ENCODE measurements at places on chromosomes 7 and 10.

DNA sequence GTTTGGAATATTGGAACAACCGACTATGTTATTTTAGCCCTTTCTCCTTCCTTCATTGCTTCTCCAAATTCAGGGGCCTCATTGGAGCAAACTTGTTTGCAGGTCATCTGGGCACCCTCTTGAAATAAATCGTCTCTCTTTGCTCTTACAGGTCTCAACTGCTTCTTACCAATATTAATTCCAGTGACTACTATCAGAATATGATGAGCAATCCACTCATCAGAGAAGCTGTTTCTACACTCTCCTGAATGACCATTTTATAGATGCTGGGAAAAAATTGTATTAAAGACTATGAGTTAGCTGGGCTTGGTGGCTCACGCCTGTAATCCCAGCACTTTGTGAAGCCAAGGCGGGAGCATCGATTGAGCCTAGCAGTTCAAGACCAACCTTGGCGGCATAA lies 12.5 kb upstream of the HNRNPF start:
- no peak for DNase-seq

GRCh38 chr7:1703871-1704810 lies 34.1 kb downstream of the ELFN1 start:
- no peak for DNase-seq

GRCh38 chr10:72218726-72219125 lies 2.6 kb upstream of the ASCC1 start:
- DNase-seq, result no peak

- DNase-seq, result no peak
These were observed 48.1 kb downstream of the CDC123 start for GRCh38 chr10:12243864-12244620.

- DNase-seq, result no peak
These were observed 180.6 kb downstream of the CYP26A1 start for GRCh38 chr10:93254180-93254853.

DNA sequence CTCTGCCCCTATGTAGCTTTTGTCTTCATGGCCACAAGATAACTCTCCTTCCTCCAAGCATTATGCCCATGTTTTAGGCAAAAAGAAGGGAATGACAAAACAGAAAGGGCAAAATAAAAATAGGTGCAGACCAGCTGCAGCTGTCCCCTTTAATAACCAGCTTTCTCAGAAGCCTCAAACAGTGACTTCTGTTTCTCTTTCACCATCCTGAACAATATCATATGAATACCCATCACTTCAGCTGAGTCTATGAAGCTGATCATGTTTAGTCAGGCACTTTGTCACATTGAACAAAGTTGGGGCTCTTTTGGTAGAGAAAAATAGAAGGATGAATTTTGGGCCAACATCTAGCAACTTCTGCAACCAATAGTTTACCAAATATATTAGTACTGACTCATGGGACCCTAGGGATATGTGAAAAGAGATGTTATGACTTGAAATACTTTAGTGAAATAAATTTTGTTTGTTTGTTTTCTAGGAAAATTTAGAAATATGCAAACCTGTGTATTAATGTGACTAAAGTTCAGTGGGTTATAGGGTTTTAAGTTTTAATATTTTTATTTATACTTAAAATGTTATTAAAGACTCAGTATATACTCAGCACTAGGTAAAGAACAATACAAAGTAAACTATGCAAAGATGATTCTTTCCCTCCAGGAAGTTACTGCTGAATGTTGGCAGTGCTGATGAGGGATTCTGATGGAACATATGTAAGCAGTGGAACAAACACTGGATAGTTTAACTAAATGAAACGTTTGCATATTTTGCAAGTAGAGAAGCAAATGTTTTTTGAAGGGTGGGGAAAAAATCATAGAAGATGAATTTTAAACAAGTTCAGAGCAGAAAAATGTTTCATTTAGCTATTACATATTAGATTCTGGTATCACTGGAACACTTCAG lies 133.7 kb downstream of the FOXP2 start:
- no peak for DNase-seq

- DNase-seq, result no peak
These were observed 63.0 kb upstream of the PRSS58 start for GRCh38 chr7:142320883-142321282.

- DNase-seq, result no peak
These were observed 9.0 kb upstream of the EBF3 start for GRCh38 chr10:129972966-129973673.

DNA sequence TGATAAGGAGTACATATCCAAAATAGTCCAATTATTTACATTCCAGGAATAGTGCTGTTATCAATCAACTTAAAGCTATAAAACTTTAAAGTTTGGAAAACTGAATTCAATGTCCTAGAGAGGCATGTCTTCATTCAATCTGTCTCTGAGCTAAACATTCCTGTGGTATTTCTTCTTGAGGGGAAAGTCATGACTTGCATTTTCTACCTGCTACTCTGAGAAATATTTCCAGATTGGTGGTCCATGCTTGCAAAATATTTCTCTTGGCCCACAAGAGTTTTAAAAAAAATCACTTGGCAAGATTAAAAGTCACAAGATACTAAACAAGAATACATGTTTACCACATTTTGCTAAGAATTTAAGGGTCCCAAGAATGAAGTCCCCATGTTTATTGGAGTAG lies 63.6 kb upstream of the HGF start:
- DNase-seq, result no peak

- DNase-seq, result no peak
These were observed 116.5 kb upstream of the RAB11FIP2 start for GRCh38 chr10:118163217-118163616.

DNA sequence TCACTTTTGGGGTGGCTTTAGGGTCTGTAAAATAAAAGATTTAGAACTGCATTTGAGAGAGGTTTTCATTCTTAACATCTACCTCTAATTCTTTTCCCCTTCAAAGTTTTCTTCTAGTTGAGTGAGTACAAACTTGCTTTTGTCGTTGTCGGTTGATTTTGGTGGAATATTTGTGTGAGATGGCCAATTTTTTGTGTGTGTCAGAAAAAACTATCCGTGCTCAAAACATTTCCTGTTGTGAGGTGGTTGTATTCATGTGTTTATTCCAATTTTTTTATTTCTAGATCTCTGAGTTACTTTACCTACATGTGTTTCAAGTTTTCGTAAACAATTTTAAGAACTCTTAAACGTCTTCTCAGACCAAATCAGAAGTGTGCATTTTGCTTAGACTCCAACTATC lies 1.6 kb downstream of the AHR start:
- DNase-seq, result no peak

DNA sequence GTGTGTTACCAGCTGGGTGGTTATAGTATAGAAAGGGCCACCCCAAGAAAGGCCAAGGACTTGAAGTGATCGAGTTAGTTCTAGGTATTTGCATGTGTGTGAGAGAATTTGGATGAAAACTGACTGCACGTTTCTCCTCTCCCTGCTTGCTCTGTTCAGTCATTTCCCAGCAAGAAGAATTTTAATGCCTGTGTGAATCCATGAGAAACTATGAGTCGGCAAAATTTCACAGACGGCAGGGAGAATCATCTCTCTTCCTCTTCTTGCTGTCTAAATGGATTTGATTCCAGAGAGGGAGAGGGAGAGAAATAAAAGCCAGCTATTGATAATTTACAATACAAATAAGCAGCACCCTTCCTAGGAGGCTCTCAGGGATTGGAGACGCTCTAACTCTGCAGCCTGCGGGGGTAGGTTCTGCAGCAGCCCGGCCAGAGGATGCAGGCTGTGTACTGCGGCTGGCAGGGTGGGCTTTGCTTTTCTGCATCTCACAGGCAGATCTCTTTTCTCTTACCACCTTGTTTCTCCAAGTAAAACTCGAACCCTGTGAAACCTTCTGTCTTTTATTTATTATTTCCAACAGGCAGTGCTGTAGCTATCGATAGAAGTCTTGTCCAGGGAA lies 183.6 kb downstream of the TCF7L2 start:
- DNase-seq, result no peak

DNA sequence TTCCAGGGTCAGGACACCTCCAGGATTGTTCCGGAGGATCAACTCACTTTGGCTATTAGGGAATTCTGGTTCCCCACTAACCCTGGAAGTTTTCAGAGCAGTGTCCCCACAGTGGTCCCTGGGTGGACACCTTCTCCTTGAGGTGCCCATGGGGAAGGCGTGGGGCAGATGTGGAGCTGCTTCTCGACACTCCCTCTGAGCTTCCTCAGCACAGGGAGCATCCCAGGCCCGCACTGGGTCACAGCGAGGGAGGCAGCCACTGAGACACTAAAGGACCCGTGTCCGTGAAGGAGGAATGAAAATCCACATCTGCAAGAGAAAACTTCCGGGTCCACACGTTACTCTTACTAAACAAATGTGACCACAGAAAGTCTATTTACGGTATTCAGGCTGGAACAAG lies 48.2 kb upstream of the MNX1 start:
- no peak for DNase-seq

Data from activated T-cell treated with anti-CD3 and anti-CD28 coated beads, Interleukin-2, amount 50 U/mL, for 48 hours (primary cell).